Activated naive CD4-positive, alpha-beta T cell treated with anti-CD3 and anti-CD28 coated beads, Interleukin-2, amount 50 U/mL, for 72 hours (primary cell): ENCODE measurements at places on chromosomes 11 and 22.
A peak's percentile ranks its signal among the peaks of the same experiment; 100 is the strongest.

- DNase-seq = peak; percentile 28
Observed at GRCh38 chr22:29701155-29701999, 18.4 kb upstream of the CABP7 start.

GRCh38 chr22:41888627-41889200, 26.2 kb downstream of the SHISA8 start:
- no peak for DNase-seq

- DNase-seq = no peak
Observed at GRCh38 chr22:11629661-11630385, 3898.2 kb upstream of the OR11H1 start.

GRCh38 chr11:119659971-119660723, 68.9 kb downstream of the NECTIN1 start:
- no peak for DNase-seq

GRCh38 chr22:45036154-45036553, 26.3 kb upstream of the PHF21B start:
- DNase-seq = no peak

- no peak for DNase-seq
Observed at GRCh38 chr22:24321999-24322398, 51.4 kb downstream of the SPECC1L start.

- DNase-seq = no peak
Observed at GRCh38 chr22:43546186-43546585, 134.4 kb downstream of the MPPED1 start.

- no peak for DNase-seq
Observed at GRCh38 chr11:74710281-74710938, 20.8 kb downstream of the CHRDL2 start.

DNA sequence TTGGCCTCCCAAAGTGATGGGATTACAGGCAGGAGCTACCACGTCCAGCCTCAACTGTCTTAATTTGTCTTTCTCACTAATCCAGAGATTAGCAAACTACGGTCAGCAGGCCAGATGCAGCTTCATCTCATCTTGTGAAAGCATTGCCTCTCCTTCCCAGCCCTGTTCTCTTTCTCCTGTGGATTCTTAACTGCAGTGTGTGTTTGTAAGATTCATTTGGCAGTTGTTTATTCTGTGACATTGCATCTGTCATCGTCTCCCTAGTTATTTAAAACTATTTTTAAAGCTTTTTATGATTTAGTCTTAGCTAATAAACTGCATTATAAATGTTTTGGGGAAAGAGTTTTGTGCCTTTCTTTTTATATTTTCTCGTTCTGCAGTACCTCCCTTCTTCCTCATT, 29.2 kb downstream of the RNF169 start:
- no peak for DNase-seq

DNA sequence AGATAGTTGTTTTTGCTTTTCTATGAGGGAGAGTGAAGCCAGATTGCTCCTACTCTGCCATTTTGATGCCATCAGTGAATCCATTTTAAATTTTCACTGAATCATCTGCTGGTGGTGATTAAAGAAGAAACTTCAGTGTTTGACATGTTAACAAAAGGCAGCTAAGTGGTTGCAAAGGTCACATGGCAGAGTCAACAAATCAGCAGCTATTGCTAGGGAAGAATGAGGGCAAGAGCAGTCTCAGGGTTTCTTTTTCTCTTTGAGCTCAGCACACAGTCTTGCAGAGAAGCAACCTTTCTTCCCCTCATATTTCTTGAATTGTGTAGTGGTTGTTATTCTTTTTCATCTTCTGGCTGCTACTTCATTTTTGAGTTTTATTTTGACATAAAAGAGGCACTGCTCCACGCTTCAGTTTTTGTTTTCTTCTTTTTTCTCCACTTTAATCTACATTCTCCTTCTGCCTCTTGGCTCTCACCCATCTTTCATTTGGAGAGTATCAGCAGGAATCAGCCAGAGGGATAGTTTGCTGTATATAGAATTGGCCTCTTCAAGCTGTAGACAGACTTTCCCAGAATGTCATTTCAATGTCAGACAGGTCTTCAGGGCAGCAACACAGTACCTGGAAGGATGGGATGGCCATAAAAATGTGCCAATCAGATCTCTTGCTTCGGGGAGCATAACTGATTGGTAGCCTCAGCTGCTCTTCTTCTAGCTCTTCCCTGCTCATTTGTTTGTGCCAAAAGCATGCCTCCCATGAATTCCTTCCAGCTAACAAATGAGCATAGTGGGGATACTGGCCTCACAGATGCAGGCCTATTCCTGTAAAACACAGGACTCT, 153.9 kb downstream of the TRPC6 start:
- no peak for DNase-seq

- no peak for DNase-seq
Observed at GRCh38 chr11:57323167-57323854, 1.4 kb downstream of the TNKS1BP1 start.

- no peak for DNase-seq
Observed at GRCh38 chr11:32487270-32487669, 51.9 kb upstream of the WT1 start.

DNA sequence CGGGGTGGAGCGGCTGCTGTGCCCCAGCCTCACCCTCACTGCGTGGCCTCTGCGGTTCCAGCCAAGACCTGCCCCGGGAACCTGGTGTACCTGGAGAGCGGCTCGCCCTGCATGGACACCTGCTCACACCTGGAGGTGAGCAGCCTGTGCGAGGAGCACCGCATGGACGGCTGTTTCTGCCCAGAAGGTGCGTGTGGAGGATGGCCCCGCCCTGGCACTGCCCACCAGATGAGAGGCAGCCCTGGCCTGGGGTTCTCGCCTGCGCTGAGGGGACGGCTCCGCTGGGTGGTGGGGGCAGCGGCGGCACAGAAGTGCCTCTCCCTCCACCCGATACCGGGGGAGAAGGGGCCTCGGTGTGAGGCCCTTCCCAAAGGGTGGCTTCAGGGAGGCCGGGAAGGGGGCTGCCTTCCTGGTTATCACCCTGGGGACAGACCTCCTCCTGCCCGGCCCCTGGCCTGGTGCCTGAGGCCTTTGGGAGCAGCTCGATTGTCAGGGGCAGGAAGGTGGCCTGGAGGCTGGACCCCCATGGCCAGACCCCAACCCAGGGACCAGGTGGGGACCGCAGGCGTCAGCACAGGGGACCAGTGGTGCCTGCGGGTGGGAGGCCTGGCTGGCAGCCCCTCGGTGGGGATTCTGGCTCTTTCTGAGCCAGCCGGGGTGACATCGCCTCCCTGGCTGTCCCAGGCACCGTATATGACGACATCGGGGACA, 7.1 kb downstream of the MUC2 start:
- peak; percentile 53 for DNase-seq

DNA sequence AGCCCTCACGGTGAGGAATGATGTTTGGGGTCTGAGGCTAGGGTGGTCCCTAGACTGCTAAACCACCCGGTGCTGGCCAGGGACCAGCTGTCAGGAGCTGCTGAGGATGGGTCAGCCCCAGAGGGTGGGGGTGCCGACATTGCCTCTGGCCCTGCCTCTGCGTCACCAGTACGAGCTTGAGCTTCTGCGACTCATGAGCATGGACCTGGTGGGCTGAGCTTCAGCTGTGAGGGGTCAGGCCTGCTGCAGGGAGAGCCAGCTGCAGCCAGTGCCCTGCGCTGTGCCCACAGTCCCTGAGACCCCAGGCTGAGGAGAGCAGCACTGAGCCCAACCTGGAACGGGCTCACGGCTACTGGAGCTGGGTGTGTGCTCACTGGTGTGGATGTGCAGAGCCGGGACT, 7.0 kb downstream of the DERL3 start:
- no peak for DNase-seq

- DNase-seq = peak; percentile 43
Observed at GRCh38 chr11:76327756-76328388, 53.1 kb downstream of the THAP12 start.

- no peak for DNase-seq
Observed at GRCh38 chr11:64455456-64456261, 96.7 kb downstream of the RPS6KA4 start.

DNA sequence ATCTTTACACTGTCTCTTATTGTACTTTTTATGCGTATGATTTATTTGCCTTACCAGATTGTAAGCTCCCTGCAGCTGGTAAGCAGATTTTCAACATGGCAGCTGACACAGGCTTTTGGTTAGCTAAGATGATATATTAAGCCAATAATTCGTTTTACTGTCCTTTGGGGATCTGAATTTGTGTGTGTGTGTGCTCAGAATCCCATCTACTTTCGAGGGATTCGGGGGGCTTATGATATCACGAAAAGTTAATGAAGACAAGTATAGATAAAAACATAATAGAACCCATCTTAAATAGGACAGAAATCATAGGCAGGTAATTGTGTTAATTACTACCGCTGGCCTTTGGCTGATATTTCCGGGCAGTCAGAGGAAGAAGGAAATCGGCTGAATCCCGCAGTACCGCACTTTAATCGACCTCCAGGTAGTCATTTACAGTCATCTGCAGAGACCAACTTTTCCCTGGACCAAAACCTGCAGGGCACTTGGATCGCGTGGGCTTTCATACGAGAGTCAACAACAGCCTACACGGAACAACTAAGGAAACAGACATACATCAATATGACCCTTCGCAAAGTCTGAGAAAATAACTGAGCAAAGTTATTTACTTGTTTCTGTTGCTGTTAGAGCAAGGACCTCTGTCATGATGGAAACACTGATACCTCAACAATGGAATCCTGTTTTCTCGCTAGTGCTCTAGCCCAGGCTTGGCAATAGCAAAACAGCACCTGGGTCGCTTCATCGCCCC, 802 bp downstream of the KBTBD3 start:
- DNase-seq = no peak
